ENCODE measurements at places on chromosomes 6 and 20. TPM values are rescaled to one million over a fixed set of nuclear protein-coding genes. Genes with fewer than 3 reads are reported as not detected.

The CAP2 gene
- total RNA-seq, result 10.0 TPM

The SLC17A9 gene
- total RNA-seq, result 31.1 TPM

The SH3BGRL2 gene
- total RNA-seq, result 20.0 TPM

The GABRR1 gene
- 0.17 TPM for total RNA-seq

The HCRTR2 gene
- 0.19 TPM for total RNA-seq

All from H1 (cell line).